ENCODE measurements at places on chromosomes 2 and 18. TPM values are rescaled to one million over a fixed set of nuclear protein-coding genes. Genes with fewer than 3 reads are reported as not detected.

The MAP4K3 gene
- 17.1 TPM for total RNA-seq

The SPDYA gene
- 0.14 TPM for total RNA-seq

The ALPI gene
- not detected for total RNA-seq

The CBLN2 gene
- total RNA-seq = 0.07 TPM

The RAB27B gene
- 11.8 TPM for total RNA-seq

The VSNL1 gene
- not detected for total RNA-seq

The DNER gene
- 7.0 TPM for total RNA-seq

The TBR1 gene
- total RNA-seq = 0.09 TPM

The KCNS3 gene
- total RNA-seq = 1.1 TPM

The ZNF892 gene
- 0.42 TPM for total RNA-seq

The ARHGEF33 gene
- 0.10 TPM for total RNA-seq

The UBR3 gene
- 11.4 TPM for total RNA-seq

The EGR4 gene
- 0.34 TPM for total RNA-seq

The CELF4 gene
- not detected for total RNA-seq

The CRYBA2 gene
- total RNA-seq = not detected

The FAM161A gene
- 7.2 TPM for total RNA-seq

The VWC2L gene
- total RNA-seq = not detected

The VWA3B gene
- total RNA-seq = not detected

The SLC9A4 gene
- total RNA-seq = not detected

The TXNDC9 gene
- total RNA-seq = 50.3 TPM

The SRD5A2 gene
- total RNA-seq = not detected

The NYAP2 gene
- total RNA-seq = not detected

The TUBA3E gene
- total RNA-seq = not detected

The EMILIN2 gene
- total RNA-seq = 14.4 TPM

The IGFBP5 gene
- 0.14 TPM for total RNA-seq

The LYPD1 gene
- 16.3 TPM for total RNA-seq

The OTOS gene
- not detected for total RNA-seq

The PXDN gene
- total RNA-seq = 13.0 TPM

The DUSP2 gene
- total RNA-seq = 0.52 TPM

The PRKCE gene
- 9.3 TPM for total RNA-seq

The TUBA3D gene
- total RNA-seq = not detected

The RGPD4 gene
- 0.08 TPM for total RNA-seq

The NEU2 gene
- total RNA-seq = not detected

The CCBE1 gene
- total RNA-seq = 10.6 TPM

The PLEKHB2 gene
- 79.5 TPM for total RNA-seq

The XIRP2 gene
- not detected for total RNA-seq

The TMEFF2 gene
- total RNA-seq = 0.26 TPM

The MYCN gene
- not detected for total RNA-seq

The GALR1 gene
- not detected for total RNA-seq

The RBM43 gene
- total RNA-seq = 3.8 TPM

The PLCL1 gene
- not detected for total RNA-seq

The C18orf32 gene
- 20.8 TPM for total RNA-seq

The UNC80 gene
- not detected for total RNA-seq

The PPP1R1C gene
- total RNA-seq = 3.3 TPM

The HOXD8 gene
- 5.4 TPM for total RNA-seq

The MALL gene
- total RNA-seq = 133 TPM

The IL1RL1 gene
- total RNA-seq = 1.1 TPM

The IL37 gene
- not detected for total RNA-seq

The ZNF521 gene
- total RNA-seq = not detected

The FBXO41 gene
- 6.0 TPM for total RNA-seq

The MXD1 gene
- total RNA-seq = 1.9 TPM

The FIGN gene
- 1.7 TPM for total RNA-seq

The CABLES1 gene
- total RNA-seq = 14.0 TPM

The PTRHD1 gene
- 52.6 TPM for total RNA-seq

The DGUOK gene
- total RNA-seq = 147 TPM

The ORC4 gene
- 38.9 TPM for total RNA-seq

The ANKRD30B gene
- total RNA-seq = not detected

The CCDC121 gene
- 2.4 TPM for total RNA-seq

The SPP2 gene
- not detected for total RNA-seq

Data from A549 treated with RU486 at 1 μM for 4 hours (cell line).